Stimulated activated CD8-positive, alpha-beta memory T cell treated with anti-CD3 and anti-CD28 coated beads, Interleukin-4, amount 100 ng/mL, for 4 hours (primary cell): ENCODE measurements at places on chromosomes 4 and X.

DNA sequence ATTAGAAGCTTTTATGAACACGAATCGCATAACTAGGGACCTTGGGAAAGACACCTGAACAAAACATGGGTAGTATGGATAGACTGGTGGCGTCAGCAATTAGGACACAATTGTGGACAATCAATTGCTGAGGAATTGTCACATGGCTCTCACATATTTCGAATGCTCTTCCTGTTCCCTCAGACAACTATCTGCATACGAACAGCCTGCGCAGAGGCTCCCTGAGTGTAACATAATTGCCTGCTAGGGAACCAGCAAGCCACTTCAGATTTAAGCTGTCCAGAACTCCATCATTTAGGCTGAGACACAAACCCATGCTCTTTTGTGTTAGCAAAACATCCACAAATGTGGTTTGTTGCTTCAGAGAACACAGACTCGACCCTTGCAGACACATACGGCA, 160.8 kb downstream of the MGST2 start:
- DNase-seq, result no peak

GRCh38 chrX:46169808-46170207, 375.4 kb downstream of the ZNF674 start:
- no peak for DNase-seq

GRCh38 chrX:74251006-74251930, 52.7 kb upstream of the ZCCHC13 start:
- DNase-seq, result no peak

- no peak for DNase-seq
Measured at GRCh38 chr4:52358883-52359321, 300.2 kb downstream of the USP46 start.

GRCh38 chr4:140239311-140239710, 85.3 kb upstream of the MAML3 start:
- DNase-seq, result no peak
